Spinal cord (tissue), 10 donors: ENCODE measurements at places on chromosomes 5 and 9. TPM values are rescaled to one million over a fixed set of nuclear protein-coding genes. Genes with fewer than 3 reads are reported as not detected.

The IFNK gene
- not detected for polyA plus RNA-seq

The PCDHGA7 gene
- polyA plus RNA-seq: 5.2 TPM

The ENC1 gene
- polyA plus RNA-seq: 276 TPM

The DRD1 gene
- 4.3 TPM for polyA plus RNA-seq

The PPIC gene
- 15.1 TPM for polyA plus RNA-seq

The HSD17B3 gene
- polyA plus RNA-seq: 0.84 TPM

The C9orf78 gene
- 78.1 TPM for polyA plus RNA-seq

The NR5A1 gene
- polyA plus RNA-seq: 0.09 TPM

The IL17B gene
- 0.87 TPM for polyA plus RNA-seq

The FXN gene
- polyA plus RNA-seq: 18.1 TPM

The CCL27 gene
- 1.0 TPM for polyA plus RNA-seq
